ENCODE measurements at places on chromosomes 3 and 15.

- no peak for DNase-seq
Observed at GRCh38 chr15:31098491-31098917, 3.0 kb downstream of the TRPM1 start.

DNA sequence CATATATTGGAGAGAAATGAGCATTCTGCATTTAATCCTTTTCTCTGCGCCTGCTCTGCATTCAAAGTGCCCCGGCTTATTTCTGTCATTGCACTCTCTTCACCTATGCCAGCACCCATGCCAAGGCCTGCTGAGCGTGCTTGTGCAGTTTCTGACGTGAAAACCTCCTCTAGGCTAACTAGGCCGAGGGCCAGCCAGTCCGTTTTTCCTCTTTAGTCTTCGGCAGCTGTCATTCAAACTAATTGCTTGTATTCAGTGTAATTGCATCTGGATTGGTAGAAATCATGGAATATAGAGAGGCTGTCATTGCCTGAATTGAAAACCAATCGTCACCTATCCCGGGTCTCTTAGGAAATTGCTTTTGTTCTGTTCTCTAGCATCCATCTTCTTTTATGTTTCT, 94.0 kb downstream of the ARPP21 start:
- DNase-seq = no peak

DNA sequence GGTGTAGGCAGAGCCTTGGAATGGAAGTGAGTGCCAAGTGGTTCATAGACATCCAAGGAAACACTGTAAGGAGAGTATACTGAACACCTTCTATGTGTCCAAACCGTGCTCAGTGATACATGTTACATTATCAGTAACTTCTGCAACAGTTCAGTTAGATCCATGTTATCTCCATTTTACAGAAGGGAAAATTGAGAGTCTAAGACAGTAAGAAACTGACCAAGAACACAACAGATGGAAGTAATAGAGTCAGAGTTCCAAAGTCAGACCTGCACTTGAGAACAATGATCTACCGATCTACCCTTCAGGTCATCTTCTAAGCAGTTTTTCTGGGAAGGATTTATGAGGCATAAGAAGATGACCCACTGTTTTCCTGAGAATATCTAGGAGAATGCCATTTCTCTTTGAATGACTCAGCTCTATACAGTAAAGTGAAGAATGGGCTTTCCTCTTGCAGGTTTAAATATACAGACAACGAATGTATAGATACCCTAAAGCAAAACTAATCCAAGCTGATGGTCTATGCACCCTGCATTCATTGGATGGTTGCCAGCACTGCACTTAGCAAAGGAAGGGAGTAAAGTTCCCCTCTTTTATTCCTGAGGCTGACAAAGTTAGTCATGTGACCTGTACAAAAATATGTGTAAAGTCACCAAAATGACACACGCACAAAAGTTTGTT, 604.1 kb upstream of the MDFIC2 start:
- DNase-seq = no peak

GRCh38 chr15:84669726-84670125, 11.7 kb upstream of the NMB start:
- no peak for DNase-seq

- no peak for DNase-seq
Observed at GRCh38 chr15:26891448-26892181, 24.8 kb downstream of the GABRA5 start.

- no peak for DNase-seq
Observed at GRCh38 chr3:73796382-73796781, 171.6 kb upstream of the PDZRN3 start.

- DNase-seq = no peak
Observed at GRCh38 chr3:103495186-103495585, 1060.4 kb downstream of the ZPLD1 start.

GRCh38 chr3:193378706-193379105, at the start of gene ATP13A5:
Gene ATP13A5 (minus strand): TSS chr3:193378753. CDS start chr3:193378725, 28 bp downstream.
- DNase-seq = no peak

DNA sequence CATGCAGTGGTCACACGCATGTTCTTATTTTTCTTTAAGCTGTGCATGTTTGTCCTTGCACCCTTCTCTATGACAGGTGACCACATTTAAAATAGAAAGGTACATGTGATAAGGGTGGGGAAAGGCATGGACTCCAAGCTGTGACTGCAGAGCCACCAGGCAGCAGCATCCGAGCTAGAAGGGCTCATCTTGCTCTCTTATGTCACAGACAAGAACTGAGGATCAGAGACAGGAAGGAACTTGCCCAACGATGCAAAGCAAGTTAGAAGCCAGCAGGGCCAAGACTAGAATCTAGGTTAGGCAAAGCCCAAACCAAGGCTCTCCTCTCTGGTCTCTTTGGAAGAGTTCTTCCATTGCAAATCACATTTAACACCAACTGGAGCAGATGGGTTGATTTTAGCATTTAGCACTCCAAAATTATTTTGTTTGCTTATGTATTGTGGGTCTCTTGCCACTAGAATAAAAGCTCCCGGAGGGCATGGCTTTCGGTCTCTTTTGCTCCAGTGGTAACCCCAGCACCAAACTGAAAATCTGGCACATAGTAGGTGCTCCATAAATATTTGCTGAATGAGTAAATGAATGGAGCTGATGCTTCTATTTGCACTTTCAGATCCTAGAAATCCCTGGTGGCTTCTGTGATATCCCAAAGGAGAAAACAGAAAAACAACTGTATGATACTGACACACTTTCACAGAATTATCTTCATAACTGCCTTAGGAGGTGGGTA, 84.3 kb downstream of the IQSEC1 start:
- DNase-seq = no peak

DNA sequence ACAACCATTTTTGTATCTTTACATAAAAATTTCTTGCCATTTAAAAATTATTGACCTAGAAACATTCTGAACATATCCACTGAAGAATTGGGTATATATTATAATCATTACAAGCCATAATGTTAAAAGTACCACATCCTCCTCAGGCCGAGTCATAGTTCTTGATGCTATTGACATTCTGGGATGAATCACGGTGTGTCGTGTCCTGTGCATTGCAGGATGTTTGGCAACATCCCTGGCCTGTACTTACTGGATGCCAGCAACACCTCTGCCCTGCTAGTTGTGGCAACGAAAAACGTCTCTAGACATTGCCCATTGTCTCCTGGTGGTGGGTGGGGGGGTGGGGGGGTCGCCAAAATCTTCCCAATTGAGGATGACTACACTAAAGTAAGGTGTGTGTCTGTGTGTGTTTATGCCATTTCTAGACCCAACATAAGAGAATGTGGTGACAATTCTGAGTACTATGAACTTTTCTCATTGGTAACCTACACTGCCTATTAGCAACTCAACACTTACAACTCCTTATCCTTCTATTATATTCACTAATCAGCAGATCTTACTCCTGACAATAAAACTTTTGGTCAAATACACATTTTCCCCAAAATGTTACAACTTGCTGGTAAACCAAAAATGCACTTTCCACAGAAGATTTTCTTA, 471.6 kb downstream of the FOXP1 start:
- DNase-seq = no peak

DNA sequence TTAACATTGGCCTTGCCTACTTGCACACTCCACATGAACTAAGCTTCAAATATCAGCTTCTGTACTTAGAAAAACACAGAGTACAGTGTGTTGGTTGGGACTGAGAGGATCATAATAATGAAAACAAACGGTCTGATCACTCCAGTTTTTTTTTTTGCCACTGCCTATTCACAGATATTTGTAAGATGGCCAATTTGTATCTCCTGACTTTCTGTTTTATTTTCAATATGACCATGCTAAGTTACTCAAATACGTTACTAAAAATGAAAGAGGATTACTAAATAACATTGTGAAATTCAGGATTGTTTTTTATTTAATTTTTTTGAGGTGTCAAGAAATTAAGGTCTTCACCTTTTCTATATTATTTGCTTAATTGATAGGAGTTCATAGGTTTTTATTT, 595.1 kb downstream of the TUSC7 start:
- no peak for DNase-seq

- DNase-seq = no peak
Observed at GRCh38 chr3:157755233-157755632, 252.0 kb upstream of the VEPH1 start.

GRCh38 chr15:83794209-83794608, 140.3 kb downstream of the ADAMTSL3 start:
- no peak for DNase-seq

- DNase-seq = no peak
Observed at GRCh38 chr15:48834756-48835155, 23.9 kb upstream of the CEP152 start.

GRCh38 chr3:194741916-194742315, 56.2 kb downstream of the FAM43A start:
- DNase-seq = no peak

- DNase-seq = peak; percentile 82
Observed at GRCh38 chr3:59559721-59560435, 510.1 kb upstream of the CFAP20DC start.

DNA sequence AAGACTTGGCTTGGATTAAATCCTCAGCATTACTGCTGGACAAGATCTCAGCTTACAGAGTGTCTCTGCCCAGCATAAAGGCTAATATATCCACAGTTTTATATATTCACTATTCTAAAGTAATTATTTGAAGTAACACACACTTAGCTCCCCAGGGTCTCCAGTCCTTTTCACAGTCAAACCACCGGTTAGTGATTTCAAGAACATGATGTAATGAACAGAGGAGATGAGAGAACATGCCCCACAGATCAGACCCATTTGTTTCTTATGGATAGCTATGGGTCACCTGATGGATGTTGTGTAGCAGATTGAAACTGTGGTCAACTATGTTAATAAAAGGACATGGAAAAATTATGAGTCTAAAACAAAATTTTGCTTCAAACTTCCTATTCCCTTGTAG, 44.8 kb upstream of the MRPL3 start:
- DNase-seq = no peak

DNA sequence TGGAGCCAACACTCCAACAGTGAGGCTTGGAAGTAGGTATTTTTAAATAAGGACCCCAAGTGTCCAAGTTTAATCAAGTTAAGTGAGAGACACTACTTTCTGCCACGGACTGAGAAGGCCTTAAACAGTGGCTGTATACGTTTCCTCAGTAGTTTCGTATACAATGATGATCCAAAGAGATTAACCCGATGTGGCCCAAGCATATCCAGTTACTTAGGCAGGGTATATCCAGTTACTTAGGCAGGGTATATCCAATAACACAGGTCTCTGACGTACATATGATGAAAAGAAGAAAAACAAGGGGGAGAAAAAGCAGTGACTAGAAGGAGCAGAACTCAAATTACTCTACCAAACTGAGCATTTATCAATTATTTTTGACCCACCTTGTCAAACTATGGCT, 591.4 kb downstream of the FOXP1 start:
- DNase-seq = no peak

DNA sequence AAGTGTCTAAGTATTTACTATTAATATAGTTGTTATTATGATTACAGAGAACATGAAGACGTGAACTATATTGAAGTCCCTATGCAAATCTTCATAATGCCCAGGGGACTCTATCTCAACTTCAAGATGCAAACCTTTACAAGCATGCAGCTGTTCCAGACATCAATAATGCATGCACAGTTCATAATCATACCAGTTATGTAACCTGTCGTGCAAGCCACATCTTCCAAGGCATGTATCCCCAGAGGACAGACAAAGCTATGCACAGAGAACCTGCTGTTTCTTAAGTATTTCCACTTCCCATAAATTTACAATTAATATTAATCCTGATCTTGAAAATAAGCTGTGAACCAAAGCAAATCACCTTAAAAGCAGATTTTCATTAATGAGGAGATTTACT, 534.1 kb downstream of the TUSC7 start:
- DNase-seq = no peak

- no peak for DNase-seq
Observed at GRCh38 chr3:49929291-49930167, at the start of gene MON1A. Gene MON1A (minus strand): TSS chr3:49929811. CDS start chr3:49913346, 16,465 bp downstream.

- DNase-seq = no peak
Observed at GRCh38 chr3:44970926-44971490, 5.0 kb downstream of the ZDHHC3 start.

DNA sequence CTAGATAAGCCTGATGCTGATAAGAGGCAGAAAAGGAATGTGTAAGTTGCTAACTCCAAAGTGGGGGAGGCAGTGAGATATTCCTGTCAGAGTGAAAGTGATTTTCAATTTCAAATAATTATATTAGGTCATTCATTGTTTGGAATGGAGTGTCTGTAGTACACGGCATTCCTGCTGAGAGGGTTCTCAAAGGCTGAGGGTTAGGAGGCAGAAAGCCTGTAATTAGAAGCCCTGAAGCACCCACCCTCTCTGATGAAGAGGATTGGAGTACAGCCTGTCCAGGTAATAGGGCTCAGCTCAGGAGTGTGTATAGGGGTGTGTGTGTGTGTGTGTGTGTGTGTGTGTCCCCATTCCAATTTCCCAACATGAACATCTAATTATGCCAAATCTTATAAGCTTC, 486.8 kb downstream of the MAGI1 start:
- DNase-seq = no peak

DNA sequence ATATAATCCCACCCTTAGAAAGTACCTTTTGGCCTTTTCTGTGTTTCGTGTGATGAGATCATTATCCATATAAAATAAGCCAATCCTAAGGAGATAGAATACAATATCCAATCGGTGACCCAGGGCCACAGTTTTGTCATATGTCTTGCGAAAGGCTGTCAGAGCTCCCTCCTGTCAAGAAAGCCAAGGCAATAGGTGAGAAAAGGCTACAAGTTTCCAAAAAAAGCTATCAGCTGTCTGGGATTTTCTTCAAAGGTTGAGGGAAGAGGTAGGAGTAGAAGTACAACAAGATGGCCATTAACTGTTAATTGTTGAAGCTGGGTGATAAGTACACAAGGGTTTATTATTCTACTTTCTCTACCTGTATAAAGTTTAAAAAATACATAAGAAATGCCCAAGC, 4.0 kb downstream of the PSMD6 start:
- no peak for DNase-seq

GRCh38 chr3:40713306-40713705, 188.5 kb downstream of the ZNF621 start:
- DNase-seq = no peak

GRCh38 chr15:98920091-98920880, 87.3 kb downstream of the PGPEP1L start:
- no peak for DNase-seq

- DNase-seq = no peak
Observed at GRCh38 chr3:71245971-71246880, 337.3 kb downstream of the FOXP1 start.

- DNase-seq = no peak
Observed at GRCh38 chr3:140896997-140897396, 44.6 kb upstream of the SLC25A36 start.

GRCh38 chr15:77533578-77534430, 98.9 kb downstream of the LINGO1 start:
- DNase-seq = no peak

GRCh38 chr3:193906849-193907410, 229.0 kb upstream of the HES1 start:
- no peak for DNase-seq

GRCh38 chr3:72003936-72004335, 219.0 kb upstream of the PROK2 start:
- no peak for DNase-seq

All from AG04449 (cell line).